Fibroblast of lung (primary cell): ENCODE measurements at places on chromosomes 6 and 20. TPM values are rescaled to one million over a fixed set of nuclear protein-coding genes. Genes with fewer than 3 reads are reported as not detected.

- no peak overlapping the region for H3K4me3 ChIP-seq
- H3K27ac ChIP-seq: no peak overlapping the region
- no peaks in the 10 kb centered on the region for H3K27me3 ChIP-seq
- no peaks in the 10 kb centered on the region for H3K4me1 ChIP-seq
Measured at GRCh38 chr20:61977419-61977786, 88.3 kb downstream of the TAF4 start.

DNA sequence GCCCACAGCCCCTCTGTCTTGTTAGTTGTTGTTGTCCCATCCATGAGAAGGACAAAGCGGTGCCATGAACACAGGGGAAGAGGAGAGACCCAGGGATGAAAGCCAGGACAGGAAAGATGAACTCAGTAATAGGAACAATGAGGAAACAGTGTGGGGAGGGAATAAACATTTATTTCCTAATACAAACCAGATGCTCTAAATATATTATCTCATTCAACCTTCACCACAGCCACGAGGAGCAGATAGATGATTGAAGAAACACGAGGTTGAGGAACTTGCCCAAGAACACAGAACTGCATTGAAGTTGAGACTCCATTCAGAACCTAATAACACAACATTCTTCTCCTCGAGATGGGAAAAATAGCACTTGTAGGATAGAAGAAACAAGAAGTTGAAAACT lies 53.0 kb upstream of the AIG1 start:
- no peak for DNase-seq
- no peak overlapping the region for H3K4me3 ChIP-seq

The PFDN4 gene
- total RNA-seq: 86.7 and 148 TPM in 2 replicates

DNA sequence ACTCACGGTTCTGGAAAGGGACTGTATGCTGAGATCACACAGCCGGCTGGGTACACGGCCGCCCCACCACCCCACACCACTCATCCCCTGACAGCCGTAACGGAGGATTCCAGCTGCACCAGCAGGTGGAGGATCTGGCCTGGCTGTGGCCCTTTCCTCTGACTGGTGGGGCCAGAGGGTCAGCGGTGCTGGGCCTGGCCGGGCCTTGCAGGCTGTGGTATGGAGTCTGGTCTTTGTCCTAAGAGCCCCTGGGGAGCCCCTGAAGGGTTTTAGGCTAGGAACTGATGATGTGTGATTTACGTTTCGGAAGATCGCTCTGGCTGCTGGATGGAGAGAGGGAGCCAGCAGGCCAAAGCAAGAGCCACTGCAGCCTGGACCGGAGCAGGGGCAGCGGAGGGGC lies 26.6 kb downstream of the NOL4L start:
- H3K27ac ChIP-seq: no peak overlapping the region
- no peaks in the 10 kb centered on the region for H3K4me1 ChIP-seq
- DNase-seq: no peak
- no peak overlapping the region for H3K4me3 ChIP-seq
- no peaks in the 10 kb centered on the region for H3K36me3 ChIP-seq

- H3K36me3 ChIP-seq: no peaks in the 10 kb centered on the region
- no peak overlapping the region for H3K4me3 ChIP-seq
- peaks cover 28% of the 10 kb centered on the region for H3K27me3 ChIP-seq
- H3K27ac ChIP-seq: no peak overlapping the region
- DNase-seq: no peak
- H3K4me1 ChIP-seq: no peaks in the 10 kb centered on the region
Measured at GRCh38 chr6:34516391-34517324, 39.5 kb downstream of the SPDEF start.
